ENCODE measurements at places on chromosomes 13 and 19.

GRCh38 chr19:56842412-56842811 lies 1.9 kb upstream of the PEG3 start:
- no peak for DNase-seq

DNA sequence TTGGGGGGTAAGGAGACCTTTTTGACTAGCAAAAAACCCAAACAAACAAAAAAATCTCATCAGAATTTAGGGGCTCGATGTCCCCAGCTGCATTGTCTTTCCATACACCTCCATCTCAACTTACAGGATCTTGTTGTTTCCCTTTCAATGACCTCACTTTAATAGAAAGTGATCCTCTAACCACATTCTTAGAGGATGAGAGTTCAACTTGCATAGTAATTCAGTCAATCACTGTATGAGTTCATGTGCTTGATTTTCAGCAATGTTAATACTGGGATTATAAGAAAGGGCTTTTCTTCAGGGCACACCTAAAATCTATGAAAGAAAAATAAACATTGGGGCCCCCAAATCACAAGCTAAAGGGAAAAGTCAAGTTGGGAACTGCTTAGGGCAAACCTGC lies 1512.0 kb downstream of the SLITRK1 start:
- no peak for DNase-seq

DNA sequence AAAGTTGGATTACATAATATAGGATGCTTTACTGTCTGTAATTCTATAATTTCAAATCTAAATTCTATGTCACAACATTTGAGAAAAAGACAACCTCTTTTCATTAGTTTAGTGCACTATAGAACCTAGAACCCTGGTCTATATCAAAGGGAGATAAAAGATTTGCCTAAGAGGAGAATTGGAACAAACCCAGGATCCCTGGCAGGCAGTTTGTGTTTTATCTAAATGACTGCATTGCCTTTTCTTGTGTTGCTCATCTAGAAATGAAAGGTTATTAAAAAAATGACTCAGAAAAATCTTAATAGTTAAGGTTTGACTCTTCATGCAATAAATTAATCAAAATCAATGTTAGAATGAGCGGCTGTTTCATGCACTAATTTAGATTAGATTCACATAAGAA lies 96.7 kb downstream of the PCDH9 start:
- DNase-seq: no peak

DNA sequence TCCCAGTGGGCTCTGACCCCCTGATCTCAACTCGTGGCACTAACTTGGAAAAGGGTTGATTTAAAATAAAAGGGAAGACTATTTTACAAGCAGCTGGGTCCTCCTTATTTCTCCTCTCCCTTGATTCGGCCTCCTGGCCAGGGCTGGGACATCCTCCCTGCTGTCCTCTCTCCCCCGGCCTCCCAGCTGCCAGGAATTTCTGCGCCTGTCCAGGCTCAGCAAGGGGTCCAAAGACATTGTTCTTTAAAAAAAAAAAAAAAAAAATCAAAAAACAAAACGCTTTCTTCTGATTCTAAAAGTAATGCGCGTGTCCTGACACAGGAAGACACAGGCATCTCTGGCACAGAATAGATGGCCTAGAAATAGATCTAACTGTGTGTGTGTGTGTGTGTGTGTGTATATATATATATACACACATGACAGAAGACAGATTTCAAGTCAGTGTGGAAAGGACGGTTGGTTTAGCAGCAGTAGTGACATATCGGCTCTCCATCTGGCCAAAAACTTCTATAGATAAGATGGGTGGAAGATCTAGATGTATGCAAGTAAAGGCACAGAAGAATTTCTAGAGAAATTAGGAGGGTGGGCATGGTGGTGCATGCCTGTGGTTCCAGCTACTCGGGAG lies 12.3 kb upstream of the LENG8 start:
- no peak for DNase-seq

GRCh38 chr13:99958406-99959126 lies 13.0 kb downstream of the ZIC5 start:
- no peak for DNase-seq

DNA sequence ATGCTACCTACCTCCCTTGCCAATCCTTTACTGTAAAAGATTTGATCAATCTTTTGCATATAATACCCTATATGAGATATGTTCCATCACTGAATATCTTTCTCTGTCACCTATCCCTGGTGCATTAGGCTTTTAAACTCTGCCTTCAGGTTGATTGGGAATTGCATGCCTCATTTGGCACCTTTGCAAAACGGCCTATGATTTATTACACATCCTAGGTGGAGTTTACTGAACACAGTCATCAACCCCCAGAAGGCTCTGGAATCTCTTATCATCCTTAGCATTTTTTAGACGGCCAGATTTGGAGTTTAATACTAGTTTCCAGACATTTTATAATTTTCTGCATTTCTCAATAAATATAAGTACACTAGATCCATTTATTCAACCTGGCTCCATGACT lies 448.4 kb upstream of the SLC10A2 start:
- DNase-seq: no peak

GRCh38 chr19:24071078-24071477 lies 15.9 kb upstream of the ZNF254 start:
- no peak for DNase-seq

DNA sequence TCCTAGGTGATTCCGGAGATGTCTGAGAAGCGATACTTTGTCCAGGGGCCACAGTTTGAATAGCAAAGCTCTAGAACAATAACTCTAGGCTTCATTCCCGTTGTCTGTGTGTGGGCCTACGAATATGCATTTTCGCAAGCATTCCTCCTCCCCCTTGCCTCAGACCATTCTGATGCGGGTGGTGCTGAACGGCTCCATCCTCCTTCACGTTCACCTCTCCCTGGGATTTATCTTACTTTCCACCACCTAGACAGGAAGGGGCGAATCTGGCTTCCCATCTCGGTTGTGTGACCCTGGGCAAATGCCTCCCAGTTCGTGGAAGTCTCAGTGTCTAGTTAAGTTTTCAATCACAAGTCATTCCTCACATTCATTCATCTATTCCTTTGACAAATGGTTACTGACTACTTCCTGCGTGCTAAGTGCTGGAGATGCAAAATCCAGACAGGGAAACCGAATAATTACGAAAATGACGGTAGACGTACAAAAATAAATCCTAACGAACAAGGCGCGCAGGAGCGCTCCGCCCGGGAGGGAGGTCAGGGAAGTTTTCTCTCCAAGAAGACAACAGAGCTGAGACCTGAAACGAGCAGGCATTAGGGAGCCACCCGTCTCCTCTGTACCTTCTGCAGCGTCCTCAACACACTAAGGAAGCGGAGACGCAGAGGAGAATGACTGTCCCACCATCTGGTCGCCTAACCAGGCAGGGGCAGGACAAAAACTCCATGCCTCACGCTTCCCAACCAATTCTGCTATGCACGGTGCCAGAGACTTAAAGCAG lies 1.3 kb upstream of the CNOT3 start:
- no peak for DNase-seq

DNA sequence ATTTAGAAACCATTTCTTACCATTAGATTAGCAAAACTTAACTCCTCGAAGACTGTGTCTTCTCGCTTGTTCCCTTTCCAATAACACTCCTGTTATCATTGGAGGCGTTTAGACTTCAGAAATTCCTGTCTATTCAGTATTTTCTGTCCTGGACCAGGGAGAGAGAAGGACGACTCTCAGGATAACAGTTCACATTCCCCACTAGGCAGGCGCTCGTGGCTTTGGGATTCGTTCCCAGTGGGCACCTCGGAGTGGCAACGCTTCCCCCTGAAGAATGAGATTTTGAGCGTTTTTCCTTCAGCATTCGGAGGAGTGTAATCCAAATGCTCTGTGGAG lies 429 bp upstream of the ZNF225 start:
- no peak for DNase-seq
